ENCODE measurements at places on chromosomes 7 and 10. TPM values are rescaled to one million over a fixed set of nuclear protein-coding genes. Genes with fewer than 3 reads are reported as not detected.

ZRANB1 gene
- 24.1 TPM for total RNA-seq

EMX2 gene
- total RNA-seq = under 0.01 TPM

ZNF138 gene
- 3.9 TPM for total RNA-seq

AUTS2 gene
- total RNA-seq = 1.1 TPM

TRPV5 gene
- total RNA-seq = not detected

All from endothelial cell of coronary artery (primary cell).